Omental fat pad (tissue), 4 donors: ENCODE measurements at places on chromosomes 2 and 18.

GRCh38 chr2:145032791-145033190 is 512.9 kb upstream of the ZEB2 start:
- DNase-seq: no peak

DNA sequence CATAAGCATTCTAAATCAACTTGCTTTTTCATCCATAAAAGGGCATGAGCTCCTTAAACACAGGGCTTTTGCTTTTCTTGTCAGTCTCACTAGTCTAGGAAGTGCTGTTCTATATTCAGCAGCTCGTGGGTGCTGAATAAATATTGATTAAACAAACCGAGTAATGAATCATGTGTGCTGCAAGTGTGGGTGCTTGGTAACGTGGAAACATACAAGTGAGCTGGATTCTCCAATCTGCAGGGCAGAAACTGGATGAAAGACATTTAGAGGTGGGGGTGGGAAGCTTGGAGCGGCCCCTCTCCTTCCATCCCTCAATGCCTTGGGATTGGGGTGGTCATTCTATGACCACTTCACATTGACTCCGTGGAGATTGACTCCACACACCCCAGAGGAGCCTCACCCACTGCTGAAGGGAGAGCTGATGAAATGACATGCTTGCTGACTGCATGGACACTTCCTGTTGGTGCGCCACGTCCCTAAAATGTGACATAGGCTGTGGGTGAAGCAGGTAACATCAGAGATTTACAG is 114.6 kb downstream of the DOCK10 start:
- no peak for DNase-seq

DNA sequence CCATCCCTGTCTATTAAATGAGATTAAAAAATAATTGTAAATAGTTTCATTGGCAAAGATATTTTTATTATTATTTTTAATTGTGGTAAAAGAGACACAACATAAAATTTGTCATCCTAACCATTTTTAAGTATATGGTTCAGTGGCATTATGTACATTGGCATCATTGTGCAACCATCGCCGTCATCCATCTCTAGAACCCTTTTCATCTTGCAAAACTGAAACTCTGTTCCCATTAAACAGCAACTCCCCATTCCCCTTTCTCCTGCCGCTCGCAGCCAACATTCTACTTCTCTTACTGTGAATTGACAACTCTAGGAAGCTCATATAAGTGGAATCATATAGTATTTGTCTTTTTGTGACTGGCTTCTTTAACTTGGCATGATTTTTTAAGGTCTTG is 25.3 kb downstream of the LAMA3 start:
- DNase-seq: no peak

DNA sequence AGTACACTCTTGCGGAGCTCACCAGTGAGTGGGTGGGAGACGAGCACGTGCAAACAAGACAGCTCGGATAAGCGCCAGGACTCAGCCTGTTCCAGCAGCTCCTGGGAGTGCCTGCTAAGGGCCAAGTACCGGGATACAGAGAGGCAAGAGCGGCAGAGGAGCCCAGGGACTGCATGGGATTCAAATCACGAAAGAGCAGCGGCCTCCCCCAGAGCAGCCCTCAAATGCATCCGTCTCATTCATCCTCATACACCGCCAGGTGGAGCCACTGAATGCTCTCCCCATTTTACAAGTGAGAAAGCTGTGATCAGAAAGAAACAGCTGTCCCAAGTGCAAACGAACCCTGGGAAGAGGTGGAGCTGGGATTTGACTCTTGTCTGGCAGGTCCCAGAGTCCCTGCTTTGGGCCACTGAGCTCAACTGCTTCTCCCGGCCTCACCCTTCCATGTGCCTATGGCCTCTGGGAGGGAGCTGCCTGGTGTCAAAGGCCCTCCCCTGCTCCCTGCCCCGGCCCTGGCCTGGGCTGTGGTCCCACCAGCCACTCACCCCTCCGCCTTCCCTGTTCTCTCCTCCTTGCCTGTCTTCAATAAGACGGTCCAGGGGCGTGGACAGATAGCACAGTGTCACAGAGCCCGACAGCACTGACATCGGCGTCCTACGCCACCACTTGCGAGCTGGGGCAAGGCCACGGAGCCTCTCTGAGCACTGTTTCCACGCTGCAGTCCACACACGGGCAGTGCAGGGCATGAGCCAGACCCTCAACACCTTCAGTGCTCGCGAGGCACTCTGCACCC is 72.8 kb upstream of the TAF1B start:
- DNase-seq: peak; percentile 64

- DNase-seq: no peak
These were observed 776 bp downstream of the MOGS start for GRCh38 chr2:74464406-74464805.

GRCh38 chr18:44589693-44590355 is 90.9 kb upstream of the SETBP1 start:
- no peak for DNase-seq

DNA sequence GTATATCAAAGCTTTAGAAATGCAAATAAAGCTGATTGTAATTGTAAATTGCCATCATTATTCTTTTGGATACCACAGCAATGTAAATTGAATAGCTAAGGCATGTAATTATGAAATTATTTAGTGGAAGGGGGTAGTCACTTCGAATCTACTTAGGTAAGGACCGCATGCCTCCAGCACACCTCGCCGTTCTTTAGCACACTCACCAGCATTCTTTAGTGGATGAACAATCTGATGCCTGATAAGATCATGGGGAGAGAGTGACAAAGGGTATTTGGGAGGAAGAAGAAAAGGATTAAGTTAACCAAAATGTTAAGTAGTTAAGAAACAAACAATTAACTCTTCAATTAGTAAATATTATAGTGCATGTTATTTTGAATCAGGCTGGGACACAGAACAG is 46.4 kb upstream of the DSC1 start:
- no peak for DNase-seq

DNA sequence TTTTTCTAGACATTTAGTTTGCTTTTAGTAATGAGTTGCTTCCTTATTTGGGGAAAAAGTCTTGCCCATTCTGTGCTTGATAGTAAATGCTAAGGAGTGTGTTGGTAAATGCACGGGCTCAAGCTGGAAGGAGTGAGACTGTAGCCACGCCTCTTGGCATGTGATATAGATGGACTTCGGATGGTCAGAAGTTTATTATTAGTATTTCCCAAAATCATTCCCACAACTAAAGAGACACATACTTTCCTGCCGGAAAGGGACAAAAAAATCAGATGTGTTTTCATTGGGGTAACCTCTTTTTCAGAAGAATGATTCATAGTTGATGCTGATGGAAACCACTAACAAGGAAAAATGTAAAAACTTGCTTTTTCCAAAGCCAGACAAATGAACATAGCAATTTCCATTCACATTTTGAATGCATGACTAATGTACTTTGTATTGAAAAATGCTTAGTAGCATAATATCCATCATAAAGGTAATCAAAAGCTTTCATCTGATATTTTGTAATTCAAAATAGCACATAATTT is 133.2 kb downstream of the ZNF532 start:
- DNase-seq: no peak

- no peak for DNase-seq
These were observed 409.7 kb upstream of the FANCL start for GRCh38 chr2:58650781-58651180.

GRCh38 chr2:147460155-147460554 is 384.7 kb upstream of the ACVR2A start:
- DNase-seq: no peak

DNA sequence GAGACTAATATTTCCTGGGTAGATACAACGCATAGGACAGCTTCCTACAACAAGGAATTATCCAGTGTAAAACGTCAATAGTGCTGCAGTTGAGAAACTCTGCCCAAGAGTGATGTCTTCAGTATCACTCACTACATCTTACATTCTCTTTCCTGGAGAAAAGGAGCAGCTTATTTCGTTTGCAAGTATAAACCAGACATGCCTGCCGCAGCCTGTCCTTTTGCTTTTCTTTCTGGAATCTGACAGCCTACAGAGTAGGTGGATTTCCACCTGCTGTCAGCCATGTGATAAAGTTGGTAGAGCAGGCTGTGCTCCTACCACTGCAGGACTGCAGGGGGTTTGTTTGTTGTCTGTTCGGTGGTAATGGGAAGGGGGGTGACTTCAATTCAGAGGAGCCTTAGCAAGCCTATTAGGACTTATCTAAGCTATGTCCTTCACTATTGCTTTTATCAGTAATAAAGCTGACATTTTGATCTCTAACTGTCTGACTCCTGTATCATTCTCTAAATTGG is 439.1 kb downstream of the GRB14 start:
- no peak for DNase-seq

DNA sequence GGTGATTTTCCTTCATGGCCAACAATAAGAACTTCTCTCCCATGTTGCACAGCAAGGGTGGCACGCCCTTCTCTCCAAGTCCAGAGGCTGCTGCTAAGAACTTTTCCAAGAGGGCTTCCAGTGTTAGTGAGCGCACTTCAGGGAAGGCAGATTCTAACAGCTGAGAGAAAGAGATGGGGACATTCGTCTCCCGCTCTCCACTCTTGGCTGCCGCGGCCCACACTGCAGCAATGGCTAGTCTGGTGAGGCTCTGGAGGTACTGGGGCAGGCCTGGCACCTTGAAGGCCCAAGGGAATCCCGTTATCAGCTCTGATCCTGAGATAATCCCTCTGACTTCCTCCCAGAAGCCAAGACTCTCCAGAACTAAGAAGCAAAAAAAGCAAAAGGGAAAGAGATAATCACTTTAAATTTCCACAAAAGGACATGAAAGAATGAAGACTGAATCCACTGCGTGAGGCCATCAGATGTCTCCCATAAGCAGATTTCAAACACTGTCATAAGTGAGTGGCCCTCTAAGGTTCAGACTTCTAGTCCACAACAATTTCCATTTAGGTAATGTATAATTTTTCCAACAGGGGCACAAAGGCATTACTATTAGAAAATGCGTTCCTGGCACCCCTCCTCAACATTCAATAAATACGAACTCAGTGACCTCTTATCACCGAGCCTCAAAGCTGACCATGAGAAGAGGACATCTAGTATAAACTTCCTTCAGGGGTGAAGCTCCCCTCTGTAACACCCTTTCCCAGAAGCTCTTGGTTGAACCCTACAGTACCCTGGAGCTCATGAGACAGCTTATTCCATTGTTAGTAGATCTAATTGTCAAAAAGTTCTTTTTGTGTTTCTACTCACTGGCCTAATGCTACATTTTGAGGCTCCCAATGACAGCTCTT is 66.7 kb upstream of the ZFP36L2 start:
- no peak for DNase-seq

GRCh38 chr18:58287353-58288274 is 243.6 kb downstream of the NEDD4L start:
- DNase-seq: no peak

DNA sequence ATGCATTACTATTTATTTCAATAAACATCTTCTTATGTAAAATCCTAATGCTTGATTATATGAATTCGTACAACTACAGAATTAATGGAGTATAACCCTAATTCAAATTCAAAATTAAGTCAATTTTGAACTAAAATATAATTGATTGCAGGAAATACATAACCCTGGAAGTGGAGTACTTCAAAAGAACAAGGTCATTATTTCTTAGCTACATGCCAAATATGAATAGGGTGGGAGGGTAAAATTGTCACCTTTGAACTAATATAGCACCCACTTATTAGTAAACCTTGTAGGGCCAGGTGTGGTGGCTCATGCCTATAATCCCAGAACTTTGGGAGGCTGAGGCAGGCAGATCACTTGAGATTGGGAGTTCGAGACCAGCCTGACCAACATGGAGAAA is 895.4 kb upstream of the ACVR2A start:
- DNase-seq: no peak

DNA sequence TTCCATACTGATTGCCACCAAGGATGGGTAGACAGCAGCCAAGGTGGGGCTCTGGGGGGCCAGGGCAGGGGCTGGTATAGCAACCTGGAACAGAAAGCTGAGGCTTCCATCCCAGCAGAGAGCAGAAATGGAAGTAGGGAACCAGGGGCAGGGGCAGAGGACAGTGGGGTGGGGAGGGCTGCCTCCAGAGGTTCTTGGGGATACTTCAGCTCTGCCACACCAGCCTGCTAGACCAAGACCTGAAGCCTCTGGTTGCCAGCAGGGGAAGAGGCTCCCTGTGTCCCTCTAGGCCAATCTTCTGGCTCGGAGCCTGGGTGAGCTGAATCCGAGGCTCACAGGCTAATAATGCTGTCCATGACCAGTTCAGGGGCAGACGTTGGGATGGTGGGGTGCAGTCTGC is 329.0 kb downstream of the DYSF start:
- DNase-seq: no peak

GRCh38 chr18:11688972-11689668 is at the start of gene GNAL:
Gene GNAL, plus strand, starts transcription at chr18:11689264. Its CDS starts 300 bp downstream, at chr18:11689564.
- DNase-seq: peak; percentile 49

- no peak for DNase-seq
These were observed 72.6 kb downstream of the AOX1 start for GRCh38 chr2:200658278-200658864.

GRCh38 chr2:216391401-216391800 is 19.1 kb upstream of the MARCHF4 start:
- DNase-seq: no peak

GRCh38 chr2:111118981-111119821 is 1.5 kb upstream of the BCL2L11 start:
- DNase-seq: no peak
